GDM1 (cell line): ENCODE measurements at places on chromosomes 6 and 20.

GRCh38 chr6:137171824-137172733, 1.4 kb downstream of the IL22RA2 start:
- no peak for DNase-seq

DNA sequence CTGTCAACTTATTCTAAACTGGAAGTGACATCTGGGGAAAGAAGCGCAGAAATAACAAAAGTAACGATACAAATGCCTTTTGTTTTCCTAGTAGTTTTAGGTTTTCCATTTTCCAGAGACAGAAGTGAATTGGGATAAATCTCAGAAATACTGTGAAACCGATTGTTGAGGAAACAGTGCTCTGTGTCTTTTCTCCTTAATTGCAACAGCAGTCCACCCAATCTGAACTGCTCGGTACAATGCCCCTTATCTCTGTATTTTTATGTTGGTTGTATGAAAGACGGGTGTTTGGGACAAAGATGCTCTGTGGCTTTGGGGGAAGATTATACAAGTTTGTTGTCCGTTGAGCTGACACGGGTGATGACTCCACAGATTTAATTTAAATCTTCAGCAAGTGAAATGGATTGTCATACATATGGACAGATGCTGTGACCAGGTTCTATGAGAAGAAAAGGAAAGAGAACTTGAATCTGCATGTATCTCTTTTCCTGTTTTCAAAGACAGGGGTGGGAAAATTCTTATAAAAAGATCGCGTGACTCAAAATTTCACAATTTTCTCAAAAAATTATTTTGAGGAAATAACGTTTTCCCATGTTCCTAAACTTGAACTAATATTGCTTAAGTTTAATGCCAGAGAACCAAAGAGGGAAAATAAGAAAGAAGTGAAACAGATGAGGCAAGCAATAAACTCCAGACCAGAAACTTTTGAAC, 41.2 kb downstream of the SASH1 start:
- DNase-seq = no peak

GRCh38 chr6:118856301-118856700, 37.7 kb upstream of the ASF1A start:
- no peak for DNase-seq

DNA sequence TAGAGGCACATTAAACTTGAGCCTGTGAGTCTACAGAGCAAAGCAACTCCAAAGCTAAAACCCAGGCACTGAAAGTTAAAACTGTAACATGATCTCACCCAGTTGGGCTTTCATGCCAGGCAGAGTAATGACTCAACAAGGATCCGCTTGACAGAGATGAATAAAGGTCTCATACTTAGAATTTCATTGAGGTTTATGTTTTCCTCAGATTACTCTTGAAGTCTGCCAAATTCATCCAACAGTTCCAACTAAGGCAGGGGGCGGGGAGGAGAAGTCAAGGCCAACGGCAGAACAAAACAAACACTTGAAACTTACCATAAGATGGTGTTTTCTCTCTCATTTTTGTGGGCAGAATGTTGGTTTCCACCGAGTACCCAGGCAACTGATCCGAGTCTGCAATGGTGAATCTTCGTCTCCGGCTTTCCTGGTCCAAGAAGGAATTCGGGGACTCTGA, 54.0 kb upstream of the IPCEF1 start:
- DNase-seq = no peak

DNA sequence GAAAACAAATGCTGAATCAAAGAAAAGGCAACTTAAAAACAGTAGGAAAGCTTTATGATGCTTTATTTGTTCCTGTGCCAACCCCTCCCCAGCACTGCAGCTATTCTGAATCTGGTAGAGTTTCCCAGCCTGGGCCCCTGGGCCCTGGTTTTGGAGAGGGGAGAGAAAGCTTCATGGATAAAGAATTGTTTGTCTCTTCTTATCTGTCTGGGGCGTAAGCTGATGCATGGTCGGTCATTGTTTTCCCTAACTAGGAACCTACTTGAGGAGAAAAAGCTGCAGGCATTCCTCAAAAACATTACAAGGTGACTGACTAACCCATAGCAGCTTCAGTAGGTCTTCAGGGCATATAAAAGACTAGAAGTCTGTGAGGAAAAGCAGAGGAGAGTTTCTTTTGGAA, 758.1 kb upstream of the EPHA7 start:
- no peak for DNase-seq

GRCh38 chr6:166005401-166005943, 162.2 kb downstream of the TBXT start:
- no peak for DNase-seq
